Fibroblast of lung (primary cell): ENCODE measurements at places on chromosomes 2 and 18. TPM values are rescaled to one million over a fixed set of nuclear protein-coding genes. Genes with fewer than 3 reads are reported as not detected.
A peak's percentile ranks its signal among the peaks of the same experiment; 100 is the strongest.

Gene SATB2
- 3.8 and 7.2 TPM in 2 replicates for polyA plus RNA-seq

Gene STON1
- 5.5 and 11.3 TPM in 2 replicates for polyA plus RNA-seq

- no peaks in the 10 kb centered on the region for H3K4me1 ChIP-seq
- no peak overlapping the region for H3K27ac ChIP-seq
- no peaks in the 10 kb centered on the region for H3K27me3 ChIP-seq
- H3K4me3 ChIP-seq, result no peak overlapping the region
These were observed 451.0 kb upstream of the SETBP1 start for GRCh38 chr18:44229693-44230108.

GRCh38 chr2:46380038-46380940 is 83.1 kb downstream of the EPAS1 start:
- peaks cover 34% of the 10 kb centered on the region for H3K36me3 ChIP-seq
- no peak overlapping the region for H3K4me3 ChIP-seq
- no peaks in the 10 kb centered on the region for H3K27me3 ChIP-seq
- no peak for DNase-seq

DNA sequence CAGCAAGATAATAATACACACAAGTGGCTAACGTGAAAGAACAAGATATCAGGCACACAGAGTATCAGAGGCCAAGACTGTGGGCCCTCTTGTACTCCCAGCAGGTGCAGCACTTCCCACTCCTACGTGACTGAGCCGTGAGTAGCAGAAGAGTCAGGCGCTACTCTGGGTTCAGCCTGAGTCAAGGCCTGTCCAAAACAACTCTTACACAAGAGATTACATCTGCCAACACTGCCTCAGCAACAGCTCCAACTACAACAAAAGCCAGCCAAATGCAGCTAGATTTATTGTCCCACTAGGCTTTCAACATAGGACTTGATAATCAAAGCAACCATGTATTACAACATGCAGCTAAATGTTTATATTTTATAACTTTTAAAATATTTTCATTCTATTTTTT is 56.2 kb downstream of the ITSN2 start:
- no peaks in the 10 kb centered on the region for H3K27me3 ChIP-seq
- H3K27ac ChIP-seq, result no peak overlapping the region
- peak; percentile 98 for DNase-seq
- H3K36me3 ChIP-seq, result peaks cover 3% of the 10 kb centered on the region
